ENCODE measurements at places on chromosomes 16 and 17.

GRCh38 chr17:64968652-64969501, 49.6 kb upstream of the LRRC37A3 start:
- no peak for DNase-seq

- no peak for DNase-seq
Measured at GRCh38 chr17:75808549-75808904, 23.9 kb downstream of the UNK start.

- no peak for DNase-seq
Measured at GRCh38 chr17:49440581-49440980, 25.9 kb upstream of the PHB1 start.

GRCh38 chr17:6052926-6053325, 17.3 kb upstream of the WSCD1 start:
- no peak for DNase-seq

- DNase-seq: no peak
Measured at GRCh38 chr17:68599091-68599490, 2.1 kb downstream of the FAM20A start.

DNA sequence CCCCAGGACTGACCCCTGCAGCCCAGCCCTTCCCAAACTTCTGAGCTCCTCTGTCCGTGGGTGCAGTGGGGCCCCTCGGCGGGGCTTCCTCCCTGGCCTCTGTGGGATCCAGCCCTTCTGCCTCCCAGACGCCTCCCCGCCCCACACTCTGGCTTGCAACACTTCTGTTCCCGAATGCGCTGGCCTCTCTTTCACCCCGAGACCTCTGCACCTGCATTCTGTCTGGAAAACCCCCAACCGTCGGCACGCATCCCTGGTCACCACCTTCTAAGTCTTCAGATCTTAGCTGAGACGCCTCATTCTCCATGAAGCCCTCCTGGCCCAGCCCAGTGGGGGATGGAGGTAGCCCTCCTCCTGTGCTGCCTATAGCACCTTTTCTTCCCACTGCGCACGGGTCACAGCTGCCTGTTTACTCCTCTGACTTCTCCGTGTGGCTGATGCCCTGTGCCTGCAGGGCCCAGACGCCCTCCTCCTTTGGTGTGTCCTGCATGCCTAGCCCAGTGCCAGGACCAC, 26.4 kb downstream of the TMEM235 start:
- peak; percentile 62 for DNase-seq

DNA sequence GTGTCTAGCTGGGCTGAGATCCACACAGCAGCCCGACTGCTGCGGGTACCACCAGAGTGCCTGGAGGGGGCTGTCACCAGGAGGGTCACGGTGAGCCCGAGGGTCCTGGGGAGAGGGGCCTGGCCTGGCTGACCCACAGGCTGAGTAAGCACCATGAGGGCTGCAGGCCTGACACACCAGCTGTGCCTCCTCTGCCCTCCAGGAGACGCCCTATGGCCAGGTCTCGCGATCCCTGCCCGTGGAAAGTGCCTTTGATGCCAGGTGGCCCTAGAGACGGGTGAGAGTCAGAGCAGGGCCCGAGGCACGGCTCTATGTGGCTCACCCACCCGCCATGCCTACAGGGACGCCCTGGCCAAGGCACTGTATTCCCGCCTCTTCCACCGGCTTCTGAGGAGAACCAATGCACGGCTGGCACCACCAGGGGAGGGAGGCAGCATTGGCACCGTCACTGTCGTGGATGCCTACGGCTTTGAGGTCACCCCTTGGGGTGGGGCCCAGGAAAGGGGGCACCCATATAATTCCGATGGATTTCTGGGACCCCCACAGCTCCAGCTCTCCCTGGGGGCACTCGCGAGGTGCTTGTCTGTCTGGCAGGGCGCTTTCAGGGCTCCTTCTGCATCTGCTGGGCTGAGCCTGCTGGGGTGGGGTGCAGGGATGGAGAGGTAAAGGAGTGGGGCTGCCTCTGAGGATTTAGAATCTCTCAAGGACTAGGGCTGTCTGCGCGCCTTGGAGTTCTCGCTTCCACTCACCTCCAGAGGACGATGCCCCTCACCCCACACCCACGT, 7.1 kb downstream of the MYO15B start:
- DNase-seq: no peak

GRCh38 chr17:4497101-4497824, 1.4 kb upstream of the SPNS2 start:
- DNase-seq: no peak

- DNase-seq: no peak
Measured at GRCh38 chr17:76196675-76197074, 43.6 kb downstream of the RNF157 start.

- DNase-seq: no peak
Measured at GRCh38 chr17:7380321-7380720, 568 bp upstream of the TNK1 start.

GRCh38 chr17:76376318-76377133, 7.9 kb upstream of the SPHK1 start:
- DNase-seq: no peak

- DNase-seq: no peak
Measured at GRCh38 chr17:15368600-15368999, 27.2 kb upstream of the TEKT3 start.

DNA sequence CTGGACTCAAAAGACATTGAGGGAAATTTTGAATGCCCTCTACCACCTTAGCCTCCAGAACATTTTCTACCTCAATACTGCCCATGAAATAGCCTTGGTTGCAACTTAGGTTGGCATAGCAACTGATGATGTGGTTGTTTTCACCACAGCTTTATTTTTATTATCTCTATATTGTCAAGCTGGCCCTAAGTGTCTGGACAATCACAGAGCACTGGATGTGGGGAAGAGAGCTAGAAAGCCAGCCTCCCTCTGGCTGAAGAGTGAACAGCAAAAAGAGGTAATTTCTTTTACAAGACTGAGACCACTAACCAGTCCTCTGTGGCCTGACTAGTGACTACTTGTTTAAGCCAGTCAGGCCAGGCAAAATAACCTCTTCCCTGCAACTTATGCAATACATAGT, 159.6 kb downstream of the HS3ST2 start:
- DNase-seq: no peak

GRCh38 chr16:1245452-1246020, 5.0 kb downstream of the TPSAB1 start:
- no peak for DNase-seq

- DNase-seq: no peak
Measured at GRCh38 chr17:34436607-34437006, 73.6 kb upstream of the CCL1 start.

GRCh38 chr16:69906838-69907401, 44.2 kb upstream of the CLEC18A start:
- DNase-seq: no peak

- no peak for DNase-seq
Measured at GRCh38 chr16:11056090-11056992, 112.0 kb downstream of the CLEC16A start.

- DNase-seq: no peak
Measured at GRCh38 chr16:57062329-57062728, 30.1 kb upstream of the CPNE2 start.

GRCh38 chr16:84360170-84360569, 8.2 kb upstream of the ATP2C2 start:
- no peak for DNase-seq
